Activated CD8-positive, alpha-beta memory T cell treated with anti-CD3 and anti-CD28 coated beads for 4 hours (primary cell): ENCODE measurements at places on chromosomes 12 and 14.

DNA sequence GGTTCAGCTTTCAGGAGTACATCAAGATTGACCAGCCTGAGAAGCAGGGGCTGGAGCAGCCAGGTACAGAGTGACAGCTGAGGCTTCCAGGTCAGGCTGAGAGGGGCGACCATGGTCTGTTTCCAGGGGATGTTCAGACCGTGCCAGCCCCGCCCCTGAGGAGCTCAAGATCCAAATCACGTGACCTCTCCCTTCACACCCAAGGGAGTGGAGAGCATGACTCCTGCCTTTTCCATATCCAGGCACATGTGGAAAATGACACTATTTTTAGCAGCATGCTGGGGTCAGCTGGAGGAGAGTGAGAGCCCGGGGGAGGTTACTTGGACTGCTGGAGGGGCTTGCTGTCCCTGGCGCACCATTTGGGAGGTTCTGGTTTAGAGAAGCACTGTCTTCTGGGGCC lies 92.7 kb downstream of the B4GALNT3 start:
- DNase-seq, result no peak

GRCh38 chr12:130418251-130418650 lies 80.6 kb downstream of the PIWIL1 start:
- no peak for DNase-seq

GRCh38 chr12:75816897-75817296 lies 214.7 kb downstream of the PHLDA1 start:
- DNase-seq, result no peak

- no peak for DNase-seq
Observed at GRCh38 chr14:101962503-101962874, 1.9 kb upstream of the DYNC1H1 start.

- no peak for DNase-seq
Observed at GRCh38 chr12:96237035-96237434, 42.9 kb downstream of the ELK3 start.

DNA sequence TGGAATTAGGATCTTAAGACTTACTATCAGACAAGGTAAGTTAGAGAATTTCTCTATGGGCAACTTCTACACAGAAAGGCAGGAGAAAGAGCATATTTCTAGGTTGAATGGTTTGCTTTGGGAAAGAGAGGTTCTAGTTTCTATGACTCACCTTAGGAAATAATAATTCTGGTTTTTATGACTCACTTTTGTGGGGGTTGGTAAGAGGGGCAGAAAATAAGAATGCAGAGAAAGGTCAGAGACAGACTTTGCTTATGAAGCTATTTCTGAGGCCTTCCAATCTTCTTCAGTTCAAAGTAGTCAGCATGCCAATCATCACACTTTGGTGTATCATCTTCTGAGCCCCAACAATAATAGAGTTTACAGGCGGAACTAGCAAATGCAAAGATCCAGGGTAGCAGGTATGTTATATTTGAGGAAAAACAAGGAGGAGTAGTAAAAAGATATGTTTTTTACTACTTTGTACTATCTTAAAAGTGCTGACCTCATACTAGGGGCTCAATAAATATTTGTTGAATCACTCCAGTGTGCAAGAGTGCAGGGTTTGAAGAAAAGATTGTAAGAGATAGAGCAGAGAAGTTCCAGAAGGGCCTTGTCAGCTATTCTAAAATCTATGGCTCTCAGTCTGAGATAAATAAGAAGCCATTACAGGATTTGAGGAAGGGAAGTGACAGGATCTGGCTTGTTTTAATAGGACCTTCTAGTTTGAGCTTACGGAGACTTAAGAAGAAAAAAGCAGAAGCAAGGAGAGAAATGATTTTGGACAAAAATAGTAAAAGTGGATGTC lies 56.7 kb upstream of the LRFN5 start:
- no peak for DNase-seq

- DNase-seq, result no peak
Observed at GRCh38 chr14:100761481-100761880, 34.8 kb downstream of the DLK1 start.

DNA sequence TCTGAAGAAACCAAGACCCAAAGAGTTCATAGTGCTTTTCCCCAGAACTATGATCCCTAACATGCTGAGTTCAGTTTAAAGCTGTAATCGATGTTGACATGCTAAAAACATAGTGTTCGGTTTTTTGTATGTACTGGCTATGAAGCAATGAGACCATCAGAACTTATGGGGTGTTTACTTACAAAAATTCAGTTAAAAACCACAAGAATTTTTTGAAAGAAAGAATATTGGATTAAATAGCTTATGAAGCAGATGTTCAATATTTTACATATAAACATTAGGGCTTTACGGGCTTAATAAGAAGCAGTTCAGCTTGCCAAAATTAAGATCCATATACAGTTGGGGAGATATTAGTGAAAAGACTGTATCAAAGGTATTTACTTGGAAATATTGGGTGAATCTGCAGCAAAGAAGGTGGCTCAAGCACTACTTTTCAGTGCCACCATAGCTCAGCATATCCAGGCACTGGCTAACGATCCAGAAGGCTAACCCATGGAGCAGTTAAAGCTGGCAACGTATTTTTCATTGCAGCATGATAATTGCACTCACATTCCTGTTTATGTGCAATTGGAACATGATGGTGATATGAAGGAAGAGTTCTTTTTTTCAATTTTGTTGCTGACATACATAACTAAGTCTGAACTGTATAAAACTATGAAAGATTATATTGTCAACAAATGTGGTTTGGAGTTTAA lies 125.9 kb downstream of the EFCAB11 start:
- no peak for DNase-seq

- DNase-seq, result no peak
Observed at GRCh38 chr12:67720351-67720856, 71.9 kb downstream of the DYRK2 start.

GRCh38 chr14:98198385-98198784 lies 1073.6 kb downstream of the BCL11B start:
- no peak for DNase-seq

DNA sequence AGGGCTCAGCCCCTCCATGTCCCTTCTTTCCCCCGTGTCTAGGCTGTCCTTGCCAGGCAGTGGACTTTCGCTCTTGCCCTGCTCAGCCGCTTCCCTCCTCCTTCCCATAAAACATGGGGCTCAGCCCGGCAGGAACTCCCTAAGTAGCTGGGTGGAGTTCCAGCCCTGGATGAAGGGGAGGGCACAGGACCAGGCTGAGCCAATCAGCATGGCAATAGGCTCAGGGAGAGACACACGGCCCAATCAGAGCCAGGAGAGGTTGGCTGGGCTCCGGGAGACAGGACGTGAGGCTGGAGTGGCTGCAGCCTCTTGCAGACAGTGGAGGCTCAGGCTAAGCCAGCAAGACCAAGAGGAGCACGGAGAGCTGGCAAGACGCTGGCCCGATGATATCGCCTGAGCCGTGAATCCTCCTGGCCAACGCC lies 54.3 kb downstream of the GALNT9 start:
- no peak for DNase-seq

GRCh38 chr12:48788524-48788853 lies 400 bp downstream of the ADCY6 start:
- no peak for DNase-seq

GRCh38 chr14:36522347-36522971 lies 2.4 kb upstream of the NKX2-1 start:
- DNase-seq, result no peak

DNA sequence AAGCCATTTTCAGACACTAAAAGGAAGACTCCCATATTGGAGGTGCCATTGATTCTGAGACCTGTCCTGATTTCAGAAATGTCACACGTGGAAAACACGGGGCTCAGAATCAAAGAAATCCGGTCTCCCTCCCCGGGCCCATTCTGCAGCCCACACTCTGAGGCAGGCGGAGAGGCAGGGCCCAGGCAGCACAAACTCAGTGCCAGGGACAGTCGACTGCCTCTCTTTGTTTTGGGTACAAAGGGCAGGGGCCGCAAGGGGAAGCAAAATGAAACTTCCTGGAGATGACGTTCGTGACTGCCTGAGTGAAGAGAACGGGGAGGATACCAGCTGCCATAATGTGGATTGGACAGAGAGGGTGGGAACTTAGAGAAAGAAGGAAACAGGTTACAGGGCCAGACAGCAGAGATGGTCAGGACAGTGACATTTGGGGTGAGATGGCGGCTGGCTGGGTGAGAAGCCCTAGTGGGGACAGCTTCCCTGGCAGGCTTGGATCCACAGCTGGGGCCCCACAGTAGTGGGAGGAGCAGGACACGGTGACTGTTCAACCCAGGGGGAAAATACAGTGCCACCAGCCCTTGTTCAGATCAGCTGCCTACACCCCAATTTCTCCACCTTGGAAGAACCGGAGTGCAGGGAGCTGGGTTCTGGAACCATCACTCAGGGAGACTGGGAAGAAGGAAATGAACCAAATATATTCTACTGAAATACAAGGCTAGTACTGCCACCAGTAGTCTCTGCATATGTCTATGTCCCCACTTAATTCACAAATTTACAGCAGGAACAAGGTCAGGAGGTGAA lies 8.1 kb downstream of the GAPDH start:
- no peak for DNase-seq

DNA sequence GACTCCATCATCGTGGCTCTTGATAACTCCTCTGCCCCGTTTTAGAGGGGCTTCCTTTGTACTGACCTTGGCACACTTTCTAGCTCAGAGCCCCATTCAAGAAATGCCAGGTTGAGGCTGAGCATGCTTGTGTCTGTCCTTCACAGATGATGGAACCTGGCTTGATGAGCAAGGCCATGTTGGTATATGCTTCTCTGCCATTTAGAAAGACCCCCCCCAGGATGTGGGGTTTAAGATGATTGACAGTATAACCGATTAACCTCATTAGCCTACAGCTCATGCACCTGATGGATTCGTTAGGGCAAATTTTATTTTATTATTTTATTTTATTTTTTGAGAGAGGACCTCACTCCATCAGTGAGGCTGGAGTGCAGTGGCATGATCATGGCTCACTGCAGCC lies 21.0 kb downstream of the BATF start:
- no peak for DNase-seq

DNA sequence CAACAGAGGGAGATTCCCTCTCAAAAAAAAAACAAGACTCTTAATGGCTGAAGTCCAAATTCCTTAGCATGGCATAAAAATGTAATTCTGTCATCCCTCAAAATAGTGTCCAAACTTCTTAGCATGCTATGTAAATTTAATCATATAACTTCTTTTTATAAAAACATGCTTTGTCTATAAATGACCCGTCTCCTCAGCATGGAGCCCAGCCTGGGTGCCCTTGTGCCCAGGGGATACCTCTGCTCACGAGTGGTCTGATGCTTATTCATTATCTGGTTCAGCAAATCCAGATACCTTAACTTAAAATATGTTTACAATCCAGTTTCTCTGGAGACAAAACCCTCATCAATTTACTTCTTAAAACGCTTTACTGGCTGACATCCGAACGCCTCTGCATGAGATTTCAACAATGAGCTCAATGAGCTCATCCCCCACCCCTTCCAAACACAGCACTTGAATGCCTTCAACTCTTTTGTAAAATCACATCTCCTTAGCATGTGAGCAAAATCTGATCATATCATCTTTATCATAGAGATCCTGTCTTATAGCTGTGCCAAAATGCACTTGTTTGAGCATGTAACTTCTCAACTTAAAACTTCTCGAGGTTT lies 15.7 kb downstream of the RTL1 start:
- no peak for DNase-seq

DNA sequence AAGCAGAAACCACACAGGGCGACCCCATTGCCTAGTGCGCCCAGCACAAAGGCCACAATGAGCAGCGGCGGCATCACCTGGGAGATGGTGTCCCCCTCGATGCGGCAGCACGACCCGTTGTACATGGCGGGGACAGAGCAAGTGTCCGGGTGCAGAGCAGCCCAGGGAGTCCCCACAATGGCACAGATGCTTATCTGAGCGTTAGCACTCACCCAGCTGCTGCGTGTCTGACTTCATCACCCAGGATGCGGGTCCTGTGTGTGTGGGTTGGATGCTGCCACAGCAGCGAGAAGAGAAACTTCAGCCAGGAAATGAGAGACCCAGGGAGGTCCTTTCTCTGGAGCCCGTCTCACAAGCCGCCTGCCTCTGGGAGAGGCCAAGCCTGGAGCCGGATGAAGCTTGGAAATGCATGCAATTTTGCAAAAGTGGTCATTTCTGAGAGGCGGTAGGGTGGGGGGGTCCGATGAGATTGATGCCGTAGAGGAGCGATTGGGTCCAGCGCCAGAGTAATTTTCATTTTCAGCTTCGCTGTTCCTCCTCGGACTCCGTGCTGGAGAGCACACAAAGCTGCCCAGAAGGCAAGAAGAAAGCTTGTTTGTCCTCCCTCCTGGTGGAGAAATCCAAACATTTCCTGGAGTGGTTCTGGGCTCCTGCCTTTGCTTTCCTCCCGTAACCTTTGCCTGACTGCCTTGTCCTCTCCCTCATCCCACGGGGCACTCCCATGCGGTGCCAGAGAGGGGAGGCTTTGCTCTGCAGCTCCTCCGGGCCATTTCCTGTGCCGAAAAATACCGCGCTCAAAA lies at the start of gene HCAR1:
Gene HCAR1, minus strand, starts transcription at position 630 of the 800 bp plus-strand sequence. Its CDS starts 505 bp downstream, at position 125.
- DNase-seq, result no peak

- peak; percentile 45 for DNase-seq
Observed at GRCh38 chr14:24113801-24114531, 611 bp upstream of the DCAF11 start.

DNA sequence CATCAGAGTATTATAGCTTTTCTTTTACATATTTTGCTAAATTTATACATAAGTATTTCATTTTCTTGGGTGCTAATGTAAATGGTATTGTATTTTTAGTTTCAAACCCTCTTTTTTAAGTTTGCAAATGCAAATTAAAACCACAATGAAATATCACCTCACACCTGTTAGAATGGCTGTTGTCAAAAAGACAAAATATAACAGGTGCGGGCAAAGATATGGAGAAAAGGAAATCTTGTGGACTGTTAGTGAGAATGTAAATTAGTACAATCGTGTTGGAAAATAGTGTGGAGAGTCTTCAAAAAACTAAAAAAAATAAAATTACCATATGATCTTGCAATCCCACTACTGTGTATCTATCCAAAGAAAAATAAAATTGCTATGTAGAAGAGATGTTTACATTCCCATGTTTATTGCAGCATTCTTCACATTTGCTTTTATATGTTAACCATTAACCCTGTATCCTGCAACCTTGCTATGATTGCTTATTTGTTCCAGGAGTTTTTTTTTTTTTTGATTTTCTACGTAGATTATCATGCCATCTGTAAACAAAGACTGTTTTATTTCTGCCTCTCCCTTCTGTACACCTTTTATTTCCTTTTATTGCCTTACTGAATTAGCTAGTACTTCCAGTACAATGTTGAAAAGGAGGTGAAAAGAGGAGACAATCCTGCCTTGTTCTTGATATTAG lies 405.4 kb upstream of the MIS18BP1 start:
- no peak for DNase-seq

DNA sequence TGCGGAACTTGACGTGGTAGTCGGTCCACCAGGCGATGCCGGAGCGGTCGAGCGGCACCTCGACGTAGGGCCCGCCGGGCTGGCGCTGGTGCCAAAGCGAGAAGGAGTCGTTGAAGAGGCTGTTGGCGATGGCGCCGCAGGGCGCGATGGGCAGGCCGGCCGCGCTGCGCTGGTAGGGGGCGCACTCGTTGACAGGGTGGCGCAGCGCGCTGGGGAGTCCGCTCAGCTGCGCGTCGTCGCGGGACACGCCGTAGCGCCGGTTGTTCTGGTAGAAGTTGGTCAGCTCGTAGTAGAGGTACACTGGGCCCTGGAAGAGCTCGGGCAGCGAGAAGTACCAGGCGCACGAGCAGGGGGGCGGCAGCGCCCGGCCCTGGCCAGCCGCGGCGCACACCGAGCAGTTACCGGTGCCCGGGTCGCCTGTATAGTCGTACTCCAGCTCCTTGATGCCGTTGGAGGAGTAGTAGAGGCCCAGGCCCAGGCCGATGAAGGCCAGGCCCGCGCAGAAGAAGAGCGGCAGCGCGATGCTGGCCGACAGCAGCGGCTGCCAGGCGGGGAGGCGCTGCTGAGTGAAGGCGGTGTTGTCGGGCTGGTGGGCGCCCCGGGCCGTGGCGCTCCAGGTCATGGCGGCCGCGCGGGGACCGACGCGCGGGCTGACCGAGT lies 482 bp downstream of the TMEM30B start:
- peak; percentile 60 for DNase-seq
